ENCODE measurements at places on chromosomes 7 and 10. TPM values are rescaled to one million over a fixed set of nuclear protein-coding genes. Genes with fewer than 3 reads are reported as not detected.

Gene GNAT3
- polyA plus RNA-seq = not detected

Gene SLC13A1
- 33.5 TPM for polyA plus RNA-seq

Gene SRI
- 140 TPM for polyA plus RNA-seq

Gene TCERG1L
- 1.3 TPM for polyA plus RNA-seq

Gene EN2
- polyA plus RNA-seq = 0.03 TPM

Gene CYP2E1
- polyA plus RNA-seq = 2.8 TPM

Gene NAT16
- polyA plus RNA-seq = not detected

Gene AGMO
- 0.88 TPM for polyA plus RNA-seq

Gene COMTD1
- 5.5 TPM for polyA plus RNA-seq

Gene LRGUK
- polyA plus RNA-seq = 4.3 TPM

Gene SPDYE11
- polyA plus RNA-seq = 1.6 TPM

Gene DPP6
- 44.9 TPM for polyA plus RNA-seq

Gene CYP2C9
- polyA plus RNA-seq = 4.8 TPM

Gene OR6V1
- not detected for polyA plus RNA-seq

DNA sequence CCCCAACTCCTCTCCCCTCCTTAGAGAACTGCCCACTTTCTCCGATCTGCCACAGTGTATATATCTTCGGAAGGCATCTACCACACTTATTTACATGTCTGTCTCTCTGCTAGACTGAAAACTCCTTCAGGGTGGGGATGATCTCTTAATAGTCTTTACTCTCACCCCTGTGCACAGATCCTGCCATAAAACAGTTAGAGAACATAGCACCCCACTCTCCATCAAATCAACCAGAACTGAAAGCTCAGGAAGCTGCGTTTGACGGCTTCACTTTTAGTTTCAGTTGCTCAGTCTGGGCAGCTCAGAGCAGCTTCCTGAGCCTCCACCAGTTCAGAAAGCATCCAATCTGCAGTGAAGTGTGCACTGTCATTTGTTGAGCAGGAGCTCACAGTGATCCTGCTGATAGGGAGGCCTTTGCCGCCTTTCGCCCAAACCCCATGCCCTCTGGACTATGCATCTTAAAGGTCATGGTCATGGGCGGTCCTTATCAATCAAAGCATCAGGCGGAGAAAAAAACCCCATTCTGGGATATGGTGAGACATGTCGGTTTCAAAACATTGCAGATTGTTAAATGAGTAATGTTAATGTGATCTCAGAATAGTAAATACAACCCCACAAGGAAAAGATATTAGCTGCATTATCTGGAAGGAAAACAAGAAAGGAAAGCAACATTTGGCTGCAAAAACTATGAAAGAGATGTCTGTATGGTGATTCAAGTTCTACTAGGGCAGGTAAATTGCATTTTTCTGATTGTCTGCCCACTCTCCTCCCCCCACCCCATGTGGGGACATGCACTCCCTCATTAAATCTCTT lies 167.1 kb upstream of the ADO start:
- no peak for DNase-seq

GRCh38 chr7:129778770-129779601 lies 167.5 kb downstream of the NRF1 start:
- DNase-seq = no peak

GRCh38 chr7:158325530-158326381 lies 261.9 kb downstream of the PTPRN2 start:
- DNase-seq = peak; percentile 52

- DNase-seq = no peak
Observed at GRCh38 chr7:5234852-5235831, 45.1 kb downstream of the WIPI2 start.

- DNase-seq = no peak
Observed at GRCh38 chr7:125173571-125173970, 243.9 kb upstream of the POT1 start.

GRCh38 chr10:103281753-103282152 lies 4.8 kb downstream of the INA start:
- DNase-seq = peak; percentile 38

- DNase-seq = no peak
Observed at GRCh38 chr7:42869131-42870020, 42.5 kb downstream of the C7orf25 start.

DNA sequence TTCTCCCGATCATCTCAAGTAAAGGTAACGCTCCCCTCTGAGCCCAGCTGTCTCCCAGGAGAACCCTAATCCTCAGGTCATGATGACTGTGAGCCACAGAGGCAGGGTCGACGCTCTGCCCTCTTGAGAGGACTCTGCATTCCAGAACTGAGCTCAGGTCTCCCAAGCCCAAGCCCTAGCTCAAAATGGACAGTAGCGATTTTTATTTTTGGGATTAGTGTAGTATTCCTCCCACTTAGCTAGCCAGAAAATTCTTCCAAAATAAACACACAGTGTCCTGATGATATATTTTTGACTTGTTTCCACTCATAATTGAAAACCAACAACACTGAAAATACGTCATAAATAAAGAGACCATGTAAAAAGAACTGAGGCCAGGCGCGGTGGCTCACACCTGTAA lies 462.0 kb upstream of the MGMT start:
- no peak for DNase-seq

DNA sequence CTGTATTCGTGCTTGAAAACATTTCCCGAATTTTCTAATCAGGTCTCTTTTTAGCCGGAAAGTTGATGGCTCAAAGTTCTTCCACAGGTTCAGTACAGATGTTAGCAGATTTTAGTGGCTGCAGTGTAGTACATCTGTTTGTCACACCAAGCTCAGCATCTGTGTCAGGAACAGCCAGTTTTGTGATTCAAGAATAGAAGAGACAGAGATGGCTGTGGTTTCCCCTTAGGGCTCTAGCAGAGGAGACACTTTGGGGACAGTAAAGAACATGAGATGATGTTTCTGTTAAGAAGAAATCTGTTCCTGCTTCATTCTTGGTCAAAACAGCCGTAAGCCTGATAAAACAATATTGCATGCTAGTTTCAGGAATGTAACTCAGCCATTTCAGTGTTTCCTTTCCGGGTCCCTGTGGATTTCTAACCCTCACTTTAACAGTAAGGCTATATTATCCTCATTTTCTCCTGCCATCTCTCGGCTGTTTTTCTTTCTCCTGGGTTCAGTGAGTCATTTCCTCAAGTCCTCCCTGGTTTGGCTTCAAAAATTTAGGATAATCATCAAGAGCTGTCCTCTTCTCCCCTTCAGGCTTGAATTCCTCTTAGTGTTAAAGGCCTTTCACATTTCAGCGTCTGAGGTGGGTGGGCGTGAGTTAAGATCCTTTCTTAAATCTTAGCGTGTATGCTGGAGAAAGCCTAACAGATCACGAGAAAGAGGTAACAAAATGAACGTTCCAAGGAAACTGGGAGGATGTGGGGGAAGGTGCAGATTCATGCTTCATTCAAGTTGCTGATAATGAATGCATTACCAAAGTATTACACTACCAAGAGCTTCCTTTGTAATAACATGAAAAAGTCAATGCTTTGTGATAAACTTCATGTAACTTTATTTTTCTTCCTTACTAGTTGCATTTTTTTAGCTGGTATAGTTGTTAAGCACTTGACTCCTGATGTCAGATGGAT lies 37.1 kb upstream of the BICC1 start:
- DNase-seq = no peak

- DNase-seq = no peak
Observed at GRCh38 chr10:28120043-28120749, 121.3 kb upstream of the ODAD2 start.

- no peak for DNase-seq
Observed at GRCh38 chr10:101388676-101389276, 34.8 kb downstream of the BTRC start.

- no peak for DNase-seq
Observed at GRCh38 chr10:110723224-110723891, 79.2 kb downstream of the RBM20 start.

- DNase-seq = no peak
Observed at GRCh38 chr7:964401-965231, 10.1 kb upstream of the ADAP1 start.

GRCh38 chr10:62083412-62084267 lies 182.1 kb downstream of the ARID5B start:
- peak; percentile 68 for DNase-seq

DNA sequence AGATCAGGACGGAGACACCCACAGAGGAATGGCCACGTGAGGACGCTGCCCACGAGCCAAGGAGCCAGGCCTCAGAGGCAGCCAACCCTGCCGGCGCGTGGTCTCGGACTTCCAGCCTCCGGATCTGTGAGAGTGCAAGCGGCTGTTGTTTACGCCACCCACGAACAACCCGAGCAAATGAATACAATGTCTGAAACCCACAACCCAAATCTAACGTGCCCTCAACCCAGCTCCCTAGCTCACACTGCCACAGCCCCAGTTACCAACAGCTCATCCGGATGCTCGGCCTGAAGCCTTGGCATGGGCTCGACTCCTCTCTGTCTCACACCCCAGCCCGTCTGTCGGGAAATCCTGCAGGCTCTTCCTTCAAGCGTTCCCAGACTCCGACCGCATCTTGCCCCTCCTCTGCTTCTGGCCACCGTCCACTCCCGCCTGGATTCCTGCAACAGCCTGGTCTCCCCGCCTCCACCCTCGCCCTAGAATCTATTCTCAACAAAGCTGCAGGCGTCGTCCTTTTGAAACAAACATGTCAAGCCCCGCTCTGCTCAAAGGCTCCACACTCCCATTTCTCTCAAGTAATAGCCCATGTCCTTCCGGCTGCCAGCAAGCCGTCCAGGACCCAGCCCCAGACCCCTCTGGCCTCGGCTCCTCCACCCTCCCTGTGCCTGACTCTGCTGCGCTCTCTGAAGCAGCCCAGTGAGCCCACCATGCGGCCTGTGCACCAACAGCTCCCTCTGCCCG lies 35.3 kb downstream of the STK32C start:
- no peak for DNase-seq

DNA sequence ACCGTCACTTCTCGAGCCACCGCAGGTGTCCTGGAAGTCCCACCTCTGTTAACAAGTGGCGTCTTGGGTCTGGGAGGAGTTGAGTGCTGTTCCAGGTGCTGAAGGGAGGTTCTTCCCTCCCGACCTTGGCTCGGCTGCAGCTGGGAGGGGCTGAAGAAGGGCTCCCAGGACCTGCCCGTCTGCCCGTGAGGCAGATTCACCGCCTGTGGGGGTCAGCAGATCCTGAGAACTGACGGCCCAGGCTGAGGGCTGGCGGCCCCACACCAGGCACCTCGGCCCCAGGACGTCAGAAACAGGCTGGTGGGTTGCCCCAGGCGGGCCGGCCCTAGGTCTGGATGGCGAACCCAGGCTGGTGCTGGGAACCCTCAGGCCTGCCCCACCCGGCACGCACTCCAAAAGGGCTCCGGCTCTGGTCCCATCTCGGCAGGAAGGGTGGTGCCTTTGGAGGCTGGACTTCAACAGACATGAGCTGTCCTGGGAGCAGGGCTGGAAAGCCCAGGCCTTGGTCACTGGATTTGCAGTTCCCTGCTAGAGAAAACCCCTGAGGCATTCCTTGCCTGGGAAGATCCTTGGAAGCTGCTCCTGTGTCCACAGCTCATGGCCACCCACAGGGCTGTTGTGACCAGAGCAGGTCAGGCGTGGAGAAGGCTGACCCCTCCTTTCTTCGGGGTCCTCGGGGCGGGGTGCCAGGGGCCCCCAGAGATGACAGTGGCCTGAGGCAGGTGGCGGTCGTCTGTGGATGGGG lies 42.6 kb upstream of the CFAP46 start:
- no peak for DNase-seq

- DNase-seq = peak; percentile 76
Observed at GRCh38 chr10:110822712-110823311, 48.9 kb upstream of the PDCD4 start.

DNA sequence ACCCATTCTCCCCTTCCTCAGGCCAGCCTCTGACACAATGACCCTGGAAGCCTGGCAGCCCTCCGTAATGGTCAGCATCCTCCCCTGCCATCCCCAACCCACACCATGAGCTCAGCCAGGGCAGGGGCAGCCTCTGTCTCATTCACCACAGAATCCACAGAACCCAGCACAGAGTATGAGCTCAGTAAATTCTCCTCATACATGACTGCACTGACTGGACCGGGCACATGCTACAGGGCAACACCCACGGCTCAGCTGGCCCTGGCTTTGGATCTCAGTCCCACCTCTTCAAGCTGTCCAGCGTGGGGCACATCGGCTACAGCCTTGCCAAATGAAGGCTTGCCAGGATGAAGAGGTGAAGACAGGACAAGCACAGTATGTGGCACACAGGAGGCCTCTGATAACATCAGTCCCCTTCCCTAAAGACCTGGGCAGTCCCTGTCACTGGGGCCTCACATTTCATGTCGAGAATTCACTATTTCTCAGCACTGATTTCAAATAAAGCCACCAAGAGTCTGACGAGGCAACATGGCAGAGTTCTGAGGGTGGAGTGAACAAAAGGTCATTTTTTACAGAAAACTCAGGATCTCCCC lies 7.9 kb downstream of the GPRIN2 start:
- no peak for DNase-seq

- no peak for DNase-seq
Observed at GRCh38 chr10:106493751-106494150, 670.8 kb downstream of the SORCS1 start.

Measured in left kidney (tissue), 8 donors.